Left ventricle myocardium inferior (tissue), 1 donor: ENCODE measurements at places on chromosomes 1 and 21.

- DNase-seq, result no peak
These were observed 60.0 kb downstream of the MRPS6 start for GRCh38 chr21:34133392-34133791.

- DNase-seq, result no peak
These were observed 12.5 kb downstream of the AGRN start for GRCh38 chr1:1032424-1032823.

DNA sequence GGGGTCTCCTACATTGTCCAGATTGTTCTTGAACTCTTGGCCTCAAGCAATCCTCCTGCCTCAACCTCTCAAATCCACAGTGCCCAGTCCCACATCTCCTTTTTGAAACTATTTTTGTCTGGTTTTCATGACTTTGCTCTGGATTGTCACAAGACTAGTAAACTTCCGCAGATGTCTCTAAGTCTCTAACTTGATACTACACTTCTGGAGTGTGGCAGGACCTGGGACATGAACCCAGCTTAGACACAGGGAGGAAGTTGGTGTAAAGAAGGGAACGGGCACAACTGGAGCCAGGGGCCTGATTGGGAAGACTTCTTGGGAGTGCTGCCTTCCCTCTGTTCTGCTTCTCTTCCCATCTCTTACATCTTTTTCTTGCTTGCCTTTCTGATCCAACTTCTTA lies 16.2 kb upstream of the DISC1 start:
- no peak for DNase-seq

DNA sequence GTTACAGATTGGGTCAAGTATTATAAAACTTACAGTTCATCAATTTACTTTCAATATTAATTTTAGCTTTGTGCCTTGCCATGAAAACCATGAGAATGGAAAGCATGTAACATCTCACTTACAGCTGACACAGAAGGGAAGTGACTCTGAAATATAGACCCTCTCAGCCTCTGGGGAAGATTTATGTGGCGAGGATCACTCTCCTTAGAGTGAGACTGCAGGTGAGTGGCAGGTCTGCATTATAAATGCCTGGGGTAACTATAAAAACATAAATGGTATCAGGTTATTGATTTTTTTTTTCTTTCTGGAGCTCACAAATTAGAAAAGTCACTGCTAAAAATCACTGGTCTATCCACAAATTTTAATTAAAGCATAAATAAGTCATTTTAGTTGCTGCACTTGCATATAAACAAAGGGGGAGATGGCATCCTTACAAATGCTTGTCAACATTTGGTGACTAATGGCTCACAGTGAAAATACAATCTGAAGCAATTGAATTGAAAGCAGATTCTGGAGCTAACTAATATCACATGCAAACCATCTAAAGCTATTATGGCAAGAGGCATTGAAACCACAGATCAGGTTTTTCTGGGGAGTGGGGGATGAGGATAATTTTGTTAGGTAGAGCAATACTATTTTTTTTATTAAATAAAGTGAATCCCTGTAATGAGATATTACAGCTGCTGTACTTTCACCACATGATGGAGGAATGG lies 200.9 kb downstream of the TM2D1 start:
- DNase-seq, result no peak

GRCh38 chr1:175863299-175864050 lies 120.1 kb upstream of the TNR start:
- no peak for DNase-seq

DNA sequence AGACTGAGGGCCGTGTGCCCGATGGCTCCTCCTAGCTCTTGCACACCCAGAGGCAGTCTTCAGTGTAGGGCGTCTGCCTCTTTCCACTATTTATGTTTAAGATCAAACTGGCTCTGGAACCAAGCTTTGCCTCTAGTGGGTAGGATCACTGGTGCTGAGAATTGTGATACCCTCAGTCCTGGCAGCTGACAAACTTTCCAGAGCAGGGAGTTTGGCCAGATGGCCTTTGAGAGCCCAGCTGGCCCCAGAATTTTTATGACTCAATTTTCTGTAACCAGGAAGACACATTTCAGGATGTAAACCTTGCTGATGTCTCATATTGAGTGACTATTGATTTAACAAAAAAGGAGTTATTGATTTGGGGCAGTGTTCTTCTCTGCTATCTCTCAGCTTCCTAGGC lies 6.7 kb downstream of the COQ8A start:
- DNase-seq, result no peak

- DNase-seq, result no peak
These were observed 32.1 kb downstream of the SH3BP5L start for GRCh38 chr1:248793592-248793991.

DNA sequence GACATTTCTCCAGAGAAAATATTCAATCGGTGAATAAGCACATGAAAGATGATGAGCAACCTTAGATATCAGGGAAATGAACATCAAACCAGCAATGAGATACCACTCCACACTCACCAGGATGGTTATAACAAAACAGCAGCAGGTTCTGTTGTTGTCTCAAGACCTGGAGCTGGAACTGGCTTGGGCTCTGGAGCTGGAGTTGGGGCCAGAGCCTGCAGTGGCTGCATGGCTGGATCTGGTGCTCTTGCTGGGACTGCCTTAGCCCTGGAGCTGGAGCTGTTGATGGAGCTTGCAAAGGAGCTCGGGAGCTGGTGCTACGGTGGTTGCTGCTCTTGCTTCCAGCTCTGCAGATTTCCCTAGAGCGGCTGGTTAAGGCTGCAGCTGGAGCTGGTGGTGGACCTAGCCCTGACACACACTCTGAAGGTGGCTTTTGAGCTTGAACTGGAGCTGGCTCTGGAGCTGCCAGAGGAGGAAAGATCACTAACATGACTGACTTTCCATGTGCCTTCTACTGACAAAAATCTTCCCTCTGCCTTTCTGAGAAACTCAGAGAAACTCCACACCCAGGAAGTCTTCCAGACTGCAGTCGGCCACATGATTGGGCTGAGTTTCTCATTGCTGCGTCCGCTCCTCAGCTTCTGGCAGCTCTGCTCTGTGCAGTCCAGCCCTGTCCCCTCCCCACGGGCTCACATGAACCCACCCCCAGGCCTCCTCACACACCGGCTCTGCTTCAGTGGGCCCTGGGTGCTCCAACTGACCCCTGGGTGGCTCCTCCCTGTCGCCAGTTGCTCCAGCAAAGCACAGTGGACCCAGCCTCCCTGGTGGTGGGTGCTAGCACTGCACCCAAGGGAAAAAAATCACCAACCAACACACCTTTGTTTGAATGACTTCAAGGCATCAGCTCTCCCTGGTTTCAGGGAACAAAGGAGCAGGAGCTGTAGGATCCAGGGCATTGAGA lies 139.1 kb upstream of the FMN2 start:
- no peak for DNase-seq

DNA sequence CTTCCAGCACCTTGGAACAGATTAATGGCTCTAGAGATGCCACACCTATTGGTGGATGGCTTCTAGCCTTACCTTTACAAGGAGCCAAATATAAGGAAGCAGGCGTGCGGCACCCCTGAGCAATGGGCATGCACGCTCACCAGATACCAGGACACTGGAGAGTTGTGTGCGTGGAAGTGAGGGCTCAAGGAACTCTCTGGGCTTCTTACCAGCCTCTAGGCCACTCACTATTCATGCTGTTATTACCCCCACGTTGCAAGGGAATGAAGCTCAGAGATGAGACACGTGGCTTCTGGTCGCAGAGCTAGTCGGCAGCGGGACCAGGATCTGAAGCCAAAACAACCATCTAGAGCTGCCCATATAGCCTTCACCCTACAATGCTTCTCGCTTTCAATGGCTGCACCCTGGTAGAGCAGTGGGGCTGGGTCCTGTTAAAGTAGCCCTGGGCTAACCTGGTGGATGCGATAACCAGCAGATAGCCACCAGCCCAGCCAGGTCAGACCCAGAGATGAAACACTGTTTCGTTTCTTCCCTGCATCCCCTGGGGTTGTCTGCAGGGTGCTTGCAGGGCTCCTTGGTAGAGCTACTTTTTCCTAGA lies 396.4 kb upstream of the VAMP3 start:
- DNase-seq, result no peak

DNA sequence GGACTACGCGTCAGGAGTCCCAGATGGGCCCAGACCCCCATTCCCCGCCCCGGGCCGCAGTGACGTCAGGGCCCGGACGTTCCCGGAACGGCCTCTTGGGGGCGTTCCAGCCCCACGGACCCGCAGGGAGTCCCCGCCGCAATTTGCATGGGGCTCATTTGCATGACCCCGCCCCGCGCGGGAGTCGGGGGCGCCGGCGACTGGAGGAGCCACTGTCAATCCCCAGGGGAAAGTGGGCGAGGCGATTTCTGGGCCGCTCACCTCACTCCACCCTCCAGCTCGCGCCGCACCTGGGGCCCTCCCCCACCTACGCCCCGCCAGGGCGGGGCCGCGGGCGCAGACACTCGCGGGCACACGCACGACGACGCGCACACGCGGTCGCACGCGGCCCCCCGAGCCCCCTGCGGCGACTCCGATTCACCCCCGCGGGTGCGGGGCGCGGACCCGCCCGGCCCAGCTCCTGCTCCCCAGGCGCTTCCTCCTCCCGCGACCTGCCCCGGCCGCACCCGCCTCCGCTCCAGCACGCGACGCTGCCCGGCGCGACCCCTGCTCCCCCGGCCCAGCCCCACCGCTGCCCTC lies 13.2 kb downstream of the AGRN start:
- peak; percentile 65 for DNase-seq

DNA sequence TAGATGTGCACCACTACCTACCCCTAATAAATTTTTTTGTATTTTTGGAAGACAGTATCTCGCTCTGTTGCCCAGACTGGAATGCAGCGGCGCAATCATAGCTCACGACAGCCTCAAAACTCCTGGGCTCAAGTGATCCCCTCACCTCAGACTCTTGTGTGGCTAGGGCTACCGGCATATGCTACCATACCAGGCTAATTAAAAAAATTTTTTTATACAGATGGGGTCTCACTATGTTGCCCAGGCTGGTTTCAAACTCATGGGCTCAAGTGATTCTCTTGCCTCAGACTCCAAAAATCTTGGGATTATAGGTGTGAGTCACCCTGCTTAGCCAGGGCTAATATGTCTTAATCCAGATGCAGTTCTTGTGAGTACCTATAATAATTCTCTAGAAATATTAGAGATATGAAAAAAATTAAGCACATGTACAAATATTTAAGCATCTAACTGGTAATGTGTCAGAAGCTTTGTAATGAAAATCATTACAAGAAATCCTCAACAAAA lies 9.5 kb downstream of the SORT1 start:
- DNase-seq, result no peak

- no peak for DNase-seq
These were observed 7.9 kb downstream of the SLC45A3 start for GRCh38 chr1:205672395-205672889.

- no peak for DNase-seq
These were observed 207.6 kb upstream of the NFIA start for GRCh38 chr1:60874718-60875117.

DNA sequence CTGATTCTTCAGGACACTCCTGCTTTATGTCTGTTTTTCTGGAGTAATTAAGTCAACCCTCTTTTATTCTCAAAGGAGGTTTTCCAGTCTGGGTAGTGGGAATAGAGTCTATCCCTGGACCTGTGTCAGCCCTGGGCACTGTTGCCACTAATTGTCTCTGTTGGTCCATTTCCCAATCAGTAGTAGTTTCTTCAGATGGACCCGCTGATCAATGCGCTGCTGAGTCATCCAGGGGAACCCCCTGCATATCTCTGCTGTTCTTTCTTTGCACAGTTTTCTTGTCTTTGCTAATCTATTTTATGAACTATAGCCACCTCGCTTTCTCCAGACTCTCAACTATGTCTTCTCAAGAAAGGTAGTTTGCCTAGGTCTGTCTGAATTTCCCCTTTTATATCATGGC lies 82.5 kb downstream of the TNNI3K start:
- DNase-seq, result no peak

- no peak for DNase-seq
These were observed 101.8 kb upstream of the OLFM3 start for GRCh38 chr1:102098536-102098935.

DNA sequence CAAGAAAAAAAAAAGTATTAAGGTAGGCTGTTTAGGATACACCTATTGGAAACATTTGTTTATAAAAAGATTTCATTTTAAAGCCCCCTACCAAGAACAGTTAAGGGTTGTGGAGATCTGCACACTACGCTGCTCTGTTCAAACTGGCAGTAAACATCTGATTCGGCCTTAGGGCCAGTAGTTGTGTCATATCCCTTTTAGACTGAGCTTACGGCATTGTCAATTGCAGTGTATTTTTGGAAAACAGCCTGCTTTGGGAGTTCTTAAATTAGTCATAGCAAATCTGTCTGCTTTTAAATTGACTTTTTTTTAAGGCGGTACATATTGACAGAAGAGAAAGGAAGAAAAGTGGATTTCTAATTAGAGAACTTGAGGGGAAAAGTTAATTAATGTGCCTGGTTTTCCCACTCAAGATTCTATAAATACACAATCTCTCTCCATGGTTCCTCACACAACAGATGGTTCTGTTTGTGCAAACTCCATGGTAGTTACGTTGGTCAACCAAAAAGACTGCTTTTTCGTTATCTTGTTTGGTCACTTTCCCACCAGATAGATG lies 1.7 kb upstream of the ELK4 start:
- no peak for DNase-seq

- no peak for DNase-seq
These were observed 522.9 kb downstream of the LRRIQ3 start for GRCh38 chr1:73674945-73675561.

GRCh38 chr1:37602750-37603694 lies 7.3 kb upstream of the GNL2 start:
- DNase-seq, result no peak

DNA sequence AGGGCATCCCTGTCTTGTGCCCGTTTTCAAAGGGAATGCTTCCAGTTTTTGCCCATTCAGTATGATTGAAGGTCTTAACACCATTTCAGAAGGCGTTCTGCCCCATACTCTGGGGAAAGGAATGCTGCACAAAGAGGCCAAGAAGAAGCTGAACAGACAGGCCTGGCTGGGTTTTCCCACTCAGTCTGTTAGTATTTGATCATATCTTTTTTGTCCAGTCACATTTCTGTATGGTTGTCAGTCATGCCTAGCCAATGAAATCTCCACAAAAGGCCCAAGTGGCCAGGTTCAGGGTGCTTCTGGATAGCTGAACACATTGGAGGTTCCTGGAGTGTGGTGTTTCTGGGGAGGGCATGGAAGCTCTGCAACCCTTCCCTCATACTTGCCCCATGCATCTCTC lies 72.1 kb downstream of the NEK7 start:
- DNase-seq, result no peak

DNA sequence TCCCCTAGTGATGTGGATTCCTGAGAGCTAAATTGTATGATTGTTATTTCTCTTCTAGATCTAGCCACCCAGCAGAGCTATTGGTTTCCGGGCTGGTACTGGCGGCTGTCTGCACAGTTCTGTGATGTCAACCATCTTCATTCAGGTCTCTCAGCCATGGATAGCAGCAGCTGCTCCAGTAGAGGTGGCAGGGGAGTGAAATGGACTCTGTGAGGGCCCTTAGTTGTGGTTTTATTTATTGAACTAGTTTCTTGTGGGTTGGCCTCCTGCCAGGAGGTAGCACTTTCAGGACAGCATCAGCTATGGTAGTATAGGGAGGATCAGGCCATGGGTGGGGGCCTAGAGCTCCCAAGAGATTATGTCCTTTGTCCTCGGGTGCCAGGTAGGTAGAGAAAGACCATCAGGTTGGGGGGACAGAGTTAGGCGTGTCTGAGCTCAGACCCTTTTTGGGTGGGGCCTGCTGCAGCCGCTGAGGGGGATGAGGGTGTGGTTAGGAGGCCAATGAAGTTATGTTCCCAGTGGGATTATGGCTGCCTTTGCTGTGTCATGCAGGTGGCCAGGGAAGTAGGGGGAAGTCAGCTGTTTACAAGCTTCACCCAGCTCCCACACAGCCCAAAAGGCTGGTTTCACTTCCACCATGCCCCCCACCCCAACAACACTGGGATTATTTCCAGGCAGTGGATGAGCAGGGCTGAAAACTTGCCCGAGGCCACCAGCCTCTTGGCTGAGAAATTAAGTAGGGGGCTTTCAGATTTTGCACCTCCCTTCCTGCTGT lies 55.1 kb upstream of the RGS4 start:
- DNase-seq, result no peak
